ENCODE measurements at places on chromosomes 1 and 21. TPM values are rescaled to one million over a fixed set of nuclear protein-coding genes. Genes with fewer than 3 reads are reported as not detected.

DNA sequence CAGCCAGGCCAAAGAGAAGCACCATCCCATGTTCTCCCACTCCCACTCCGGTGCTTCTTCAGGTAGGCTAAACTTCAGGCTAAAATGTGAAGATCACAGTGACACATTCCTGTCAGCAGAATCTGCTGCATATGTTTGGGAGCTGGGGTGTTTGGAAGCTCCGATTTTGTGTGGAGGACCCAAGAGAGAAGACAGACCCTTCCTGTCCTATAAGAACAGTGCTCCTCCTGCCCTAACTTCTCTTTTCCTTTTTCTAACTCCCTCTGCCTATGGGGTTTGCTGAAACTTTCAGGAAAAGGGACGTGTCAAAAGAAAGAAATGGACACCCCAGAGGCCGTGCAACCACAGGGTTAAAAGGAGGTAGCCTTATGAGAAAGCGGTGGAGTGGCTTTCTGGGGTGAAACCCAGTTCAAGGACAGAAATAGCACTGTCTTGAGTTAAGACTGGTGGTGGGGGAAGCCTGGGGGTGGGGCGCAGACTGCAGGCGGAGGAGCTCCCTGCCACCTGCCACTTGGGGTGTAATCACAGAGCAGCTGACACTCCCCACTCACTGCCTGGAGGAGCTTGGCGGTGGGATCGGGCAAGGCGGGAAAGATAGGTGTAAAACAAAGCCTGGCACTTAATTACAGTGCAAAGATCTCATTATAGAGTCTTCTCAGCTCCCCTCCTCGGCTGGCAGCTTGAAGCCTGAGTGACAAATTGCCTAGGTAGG lies 645 bp upstream of the TLR5 start:
- peak; percentile 48 for DNase-seq

DNA sequence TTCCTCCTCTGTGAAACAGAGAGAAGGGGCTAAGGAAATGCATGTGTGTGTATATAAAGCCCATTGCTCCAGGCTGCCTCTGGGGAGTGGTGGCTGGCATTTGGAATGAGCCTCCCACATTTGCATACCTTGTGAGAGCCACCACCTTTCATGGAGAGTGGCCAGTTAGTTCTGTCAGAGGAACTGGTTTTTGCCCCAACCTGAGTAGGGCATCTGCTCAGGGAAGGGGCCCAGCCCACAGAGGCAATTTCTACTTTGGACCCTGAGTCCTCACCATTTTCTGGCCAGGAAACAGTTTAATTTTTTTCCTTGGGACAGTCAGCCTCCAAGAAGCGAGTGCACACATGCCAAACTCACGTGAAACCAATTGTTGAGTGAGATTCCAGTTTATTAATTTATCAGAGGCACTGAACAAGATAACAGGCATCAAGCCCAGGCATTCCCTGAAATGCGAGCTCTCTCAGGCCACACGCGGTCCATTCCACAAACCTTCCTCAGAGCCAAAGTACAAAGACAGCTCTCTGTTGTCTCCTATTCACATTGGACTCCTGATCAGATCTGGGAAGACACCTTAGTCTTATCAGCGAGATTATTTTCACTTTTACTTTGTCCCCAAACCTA lies 1.0 kb upstream of the SLC6A9 start:
- no peak for DNase-seq

- peak; percentile 28 for DNase-seq
Observed at GRCh38 chr1:107963601-107964335, 1.2 kb downstream of the VAV3 start.

DNA sequence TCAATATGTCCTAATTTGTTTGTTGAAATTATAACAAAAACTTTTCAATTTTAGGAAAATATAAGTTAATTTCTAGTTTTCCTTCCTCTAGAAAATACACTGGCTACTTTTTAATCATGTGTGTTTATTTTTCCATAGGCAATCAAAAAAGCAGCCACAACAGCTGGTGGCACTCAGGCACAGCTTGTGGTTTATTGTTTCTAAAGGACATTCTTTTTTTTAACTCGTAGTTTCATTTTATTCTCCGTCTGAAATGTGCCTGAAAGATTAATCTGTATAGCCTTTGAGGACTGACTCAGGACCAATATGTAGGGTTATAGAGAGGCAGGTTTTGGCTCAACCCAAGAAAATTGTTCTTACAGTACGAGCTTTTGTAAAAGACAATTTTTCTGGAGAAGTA lies 20.7 kb upstream of the STX12 start:
- no peak for DNase-seq

GRCh38 chr21:16522548-16522947 lies 792.8 kb downstream of the USP25 start:
- no peak for DNase-seq

DNA sequence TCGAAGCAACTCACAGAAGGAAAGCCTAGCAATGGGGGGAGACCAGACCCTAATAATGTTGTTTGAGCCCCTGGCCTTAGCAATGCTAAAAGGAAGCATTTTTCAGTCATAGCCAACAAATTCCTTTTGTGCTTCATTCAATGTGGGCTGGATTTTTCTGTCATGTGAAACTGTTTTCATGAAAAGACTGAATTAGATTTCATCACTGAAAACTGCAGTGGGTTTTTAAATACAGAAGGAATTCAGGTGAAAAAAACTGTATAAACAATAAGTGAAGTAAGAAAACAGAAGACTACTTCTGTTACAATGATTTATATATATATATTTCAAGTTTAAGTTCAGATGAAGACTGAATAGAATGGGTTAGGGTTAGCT lies 204.8 kb downstream of the SMYD3 start:
- DNase-seq, result no peak

GRCh38 chr1:38812981-38813380 lies 46.6 kb downstream of the RRAGC start:
- no peak for DNase-seq

- DNase-seq, result no peak
Observed at GRCh38 chr1:103761896-103762295, 12.2 kb downstream of the AMY1C start.

DNA sequence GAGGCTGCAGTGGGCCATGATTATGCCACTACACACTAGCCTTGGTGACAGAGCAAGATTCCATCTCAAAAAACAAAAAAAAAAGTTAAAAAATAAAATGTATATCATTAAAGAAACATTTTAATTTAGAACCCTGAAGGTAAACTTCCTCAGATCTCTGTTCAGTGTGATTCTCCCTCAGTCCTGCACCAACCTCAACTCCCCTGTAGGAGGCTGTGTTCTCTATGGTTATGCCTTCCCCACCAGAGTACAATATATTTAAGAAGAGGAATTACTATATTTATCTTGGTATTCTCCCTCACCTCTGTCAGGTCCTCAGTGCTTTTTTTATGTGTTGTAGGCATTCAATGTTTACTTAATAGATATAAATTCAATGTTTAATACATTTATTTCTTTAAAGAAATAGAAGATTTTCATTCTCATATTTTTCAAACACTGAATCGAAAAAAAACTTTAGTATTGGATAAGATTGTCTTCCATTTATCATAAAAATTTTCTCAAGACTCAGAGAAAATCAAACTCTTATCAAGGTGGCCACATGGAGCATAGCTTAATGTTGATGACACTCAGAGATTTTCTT lies 4.8 kb upstream of the LRRC8B start:
- peak; percentile 43 for DNase-seq

DNA sequence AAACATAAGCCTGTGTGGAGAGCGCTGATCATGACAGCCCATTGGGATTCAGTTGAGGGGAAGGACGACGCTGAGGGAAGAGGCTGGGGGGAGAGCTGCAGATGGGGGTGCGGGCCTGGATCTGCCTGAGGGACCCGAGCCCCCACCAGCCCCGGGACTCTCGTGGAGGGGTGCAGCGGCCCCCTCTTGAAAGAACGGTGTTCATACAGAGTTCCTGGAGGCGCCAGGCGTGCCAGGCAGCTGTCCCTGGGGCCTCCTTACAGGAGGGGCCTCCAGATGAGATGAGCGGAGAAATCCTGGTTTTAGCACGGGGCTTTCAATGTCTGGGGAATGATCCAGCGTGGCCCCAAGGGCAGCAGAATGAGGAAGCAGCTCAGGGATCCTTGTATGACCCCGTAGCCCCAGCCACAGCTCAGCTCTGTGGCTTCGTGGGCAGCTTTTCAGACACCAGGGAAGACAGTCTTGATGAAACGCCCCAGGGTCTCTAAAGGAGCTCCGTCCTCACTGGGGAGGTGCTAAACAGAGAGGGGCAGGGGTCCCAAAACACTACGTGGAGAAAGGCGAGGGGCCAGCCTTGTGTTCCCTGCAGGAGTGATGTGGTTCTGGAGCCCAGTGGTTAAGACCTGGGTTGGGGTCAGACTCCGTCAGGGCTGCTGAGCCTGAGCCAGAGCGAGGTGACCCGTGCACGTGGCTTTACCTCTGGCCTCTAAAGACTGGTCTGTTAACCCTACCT lies 7.2 kb upstream of the DSCAM start:
- DNase-seq, result no peak

DNA sequence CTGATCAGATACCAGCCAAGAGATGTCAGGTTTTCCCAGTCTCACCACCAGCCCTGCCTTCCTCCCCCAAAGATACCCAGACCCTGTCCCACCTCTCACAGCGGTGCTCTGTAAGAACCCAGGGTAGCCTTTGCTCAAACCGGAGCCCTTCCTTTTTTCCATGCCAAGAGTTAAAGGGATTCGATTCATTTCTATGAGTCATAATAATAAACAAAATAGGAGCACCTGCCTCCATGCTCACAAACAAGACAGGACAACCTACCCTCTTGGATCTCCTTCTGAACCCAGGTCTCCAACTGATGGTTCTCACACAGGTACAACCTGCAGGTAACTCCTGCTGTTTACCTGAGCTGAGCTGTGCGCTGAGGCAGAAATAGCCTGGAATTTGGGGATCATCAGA lies 5.9 kb upstream of the ATP1A2 start:
- DNase-seq, result no peak

DNA sequence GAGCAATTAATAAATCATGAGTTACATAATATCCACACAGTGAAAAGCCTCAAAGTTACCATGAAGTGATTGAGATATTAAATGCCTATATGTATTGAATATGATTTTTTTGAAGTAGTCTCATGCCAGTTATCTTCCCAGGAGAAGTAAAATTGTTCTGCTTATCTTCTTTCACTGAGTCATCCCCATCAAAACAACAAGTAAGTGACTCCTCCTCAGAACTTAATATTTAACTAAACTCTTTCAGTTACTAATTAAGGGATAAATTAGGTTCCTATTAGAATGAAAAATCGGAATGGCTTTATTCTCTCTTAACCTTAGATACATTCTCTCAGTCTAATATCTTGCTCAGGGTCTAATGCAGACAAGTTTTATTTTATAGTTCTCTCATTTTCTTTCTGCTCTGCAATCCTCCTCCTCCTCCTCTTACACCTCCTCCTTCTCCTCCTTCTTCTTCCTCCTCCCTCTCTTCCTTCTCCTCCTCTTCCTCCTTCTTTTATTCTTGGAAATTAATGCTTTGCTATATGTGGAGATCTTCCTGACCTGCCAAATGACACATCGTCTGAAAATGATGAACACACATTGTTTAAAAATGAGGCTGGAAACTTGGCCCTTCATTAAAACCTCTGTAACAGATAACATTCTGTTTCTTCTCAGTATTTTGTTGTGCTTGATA lies 110.9 kb downstream of the RUNX1 start:
- no peak for DNase-seq

GRCh38 chr1:164801791-164802502 lies 243.0 kb downstream of the PBX1 start:
- no peak for DNase-seq

GRCh38 chr1:106502659-106503058 lies 553.8 kb upstream of the PRMT6 start:
- no peak for DNase-seq

DNA sequence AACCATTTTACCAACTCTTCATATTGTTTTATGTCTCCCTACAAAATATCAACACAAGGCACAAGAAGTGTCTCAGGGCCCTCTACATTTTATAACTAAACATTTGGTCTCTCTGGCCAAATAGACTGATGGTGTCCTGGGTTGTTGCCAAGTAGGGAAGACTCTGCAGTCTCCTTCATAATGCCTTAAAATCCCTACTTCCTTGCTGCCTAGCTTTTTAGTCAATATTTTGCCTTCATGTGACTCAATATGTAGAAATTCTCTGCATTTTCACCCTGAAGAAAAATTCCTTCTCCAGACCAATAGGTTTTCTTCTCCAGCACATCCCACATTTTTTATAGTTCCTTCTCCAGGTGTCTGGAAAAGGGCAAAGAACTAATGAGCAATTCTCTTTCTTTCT lies 72.6 kb upstream of the IPO9 start:
- DNase-seq, result peak; percentile 35

DNA sequence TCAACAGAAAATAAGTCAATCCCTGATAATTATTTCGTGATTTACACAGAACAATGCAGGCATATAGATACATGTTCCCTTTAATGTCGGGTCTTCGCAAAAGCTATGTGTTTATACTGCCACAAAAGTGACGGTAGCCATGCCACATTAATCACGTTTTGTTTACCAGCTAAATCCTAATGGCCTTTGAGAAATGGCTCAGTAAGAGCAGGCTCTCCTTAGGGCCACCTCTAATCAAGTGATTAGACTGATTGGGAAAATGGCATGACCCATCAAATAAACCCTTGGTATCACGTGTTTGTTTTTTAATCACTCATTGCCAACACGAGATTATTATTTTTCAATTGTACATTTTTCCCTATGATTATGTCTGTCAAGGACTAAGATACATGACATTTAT lies 102.0 kb upstream of the USP25 start:
- DNase-seq, result no peak

DNA sequence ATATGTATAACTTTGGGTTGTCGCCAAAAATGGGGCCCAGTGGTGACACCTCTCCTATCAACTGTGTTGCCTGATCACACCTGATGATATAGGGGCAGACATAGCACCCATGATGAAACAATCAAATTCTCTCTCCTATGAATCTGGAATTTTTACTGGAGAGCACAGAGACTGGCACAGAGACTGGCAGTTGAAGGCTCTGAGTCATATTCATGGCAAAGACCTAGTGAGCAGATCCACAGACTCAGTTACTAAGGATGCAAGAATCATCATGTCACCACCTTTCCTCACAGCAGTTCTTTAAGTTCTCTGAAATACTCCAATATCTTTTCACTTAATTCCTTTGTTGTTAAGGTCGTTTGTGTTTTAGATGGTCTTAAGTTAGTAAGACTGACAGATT lies 60.0 kb downstream of the APCS start:
- no peak for DNase-seq

DNA sequence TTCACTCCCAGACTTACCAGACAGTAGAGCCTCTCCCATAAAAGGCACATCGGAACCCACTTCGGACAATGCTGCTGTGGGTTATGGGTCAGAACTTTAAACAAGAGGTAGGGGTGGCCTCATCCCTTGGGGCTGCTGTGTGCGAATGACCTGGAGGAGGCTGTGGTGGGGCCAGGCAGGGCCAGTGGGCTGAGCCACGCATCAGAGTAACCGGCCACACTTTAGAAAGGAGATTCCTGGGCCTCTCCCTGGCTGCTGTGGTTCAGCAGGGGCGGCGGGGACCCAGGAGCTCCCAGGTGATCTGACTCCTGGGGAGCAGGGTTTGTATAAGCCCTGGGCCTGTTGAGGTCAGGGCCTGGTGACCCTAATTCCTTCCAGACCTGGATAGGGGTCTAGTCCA lies 110.2 kb upstream of the C1orf174 start:
- no peak for DNase-seq

GRCh38 chr1:86153836-86154235 lies 2.7 kb downstream of the COL24A1 start:
- no peak for DNase-seq

PALMD gene
- total RNA-seq, result 21.7 TPM

CFAP45 gene
- total RNA-seq, result 0.43 TPM

RIMKLA gene
- 1.1 TPM for total RNA-seq

GBP7 gene
- total RNA-seq, result 0.63 TPM

IBA57 gene
- total RNA-seq, result 5.7 TPM

NTMT2 gene
- not detected for total RNA-seq

MASP2 gene
- 3.3 TPM for total RNA-seq

TMPRSS15 gene
- 0.07 TPM for total RNA-seq

TMPRSS2 gene
- total RNA-seq, result 113 TPM

PEF1 gene
- total RNA-seq, result 85.9 TPM

VAV3 gene
- total RNA-seq, result 44.4 TPM

Data from hepatocyte (in vitro differentiated cells).